Activated CD8-positive, alpha-beta memory T cell treated with anti-CD3 and anti-CD28 coated beads for 4 hours (primary cell): ENCODE measurements at places on chromosomes 6 and 20.

GRCh38 chr6:24683297-24684296 lies 16.7 kb downstream of the ACOT13 start:
- DNase-seq = no peak

GRCh38 chr20:43959920-43960227 lies 45.2 kb downstream of the TOX2 start:
- no peak for DNase-seq

GRCh38 chr6:134469702-134470456 lies 152.0 kb upstream of the SGK1 start:
- DNase-seq = no peak

GRCh38 chr6:157552081-157552747 lies 171.2 kb downstream of the ZDHHC14 start:
- DNase-seq = no peak

- no peak for DNase-seq
Measured at GRCh38 chr6:126182650-126183311, 157.1 kb upstream of the CENPW start.

GRCh38 chr6:137746264-137746663 lies 120.8 kb upstream of the TNFAIP3 start:
- no peak for DNase-seq

DNA sequence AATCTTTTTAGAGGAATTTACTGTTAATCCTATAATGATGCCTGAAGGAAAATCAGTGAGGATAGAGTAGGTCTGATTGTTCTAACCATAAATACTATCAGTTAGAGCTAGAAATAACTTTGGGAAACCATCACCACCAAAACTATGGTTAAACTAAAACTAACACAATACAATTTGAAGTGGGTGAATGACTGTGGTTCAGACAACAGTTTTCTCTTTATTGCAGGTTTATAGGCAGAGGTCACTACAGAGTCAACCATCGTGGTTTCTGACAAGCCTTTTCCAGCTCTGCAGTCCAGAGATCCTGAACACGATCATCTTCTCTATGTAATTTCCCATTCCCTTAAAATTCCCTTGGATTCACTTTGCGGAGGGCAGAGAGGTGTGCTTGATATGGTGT lies 134.3 kb downstream of the IBTK start:
- DNase-seq = no peak

GRCh38 chr20:51470907-51471411 lies 71.6 kb downstream of the NFATC2 start:
- no peak for DNase-seq

DNA sequence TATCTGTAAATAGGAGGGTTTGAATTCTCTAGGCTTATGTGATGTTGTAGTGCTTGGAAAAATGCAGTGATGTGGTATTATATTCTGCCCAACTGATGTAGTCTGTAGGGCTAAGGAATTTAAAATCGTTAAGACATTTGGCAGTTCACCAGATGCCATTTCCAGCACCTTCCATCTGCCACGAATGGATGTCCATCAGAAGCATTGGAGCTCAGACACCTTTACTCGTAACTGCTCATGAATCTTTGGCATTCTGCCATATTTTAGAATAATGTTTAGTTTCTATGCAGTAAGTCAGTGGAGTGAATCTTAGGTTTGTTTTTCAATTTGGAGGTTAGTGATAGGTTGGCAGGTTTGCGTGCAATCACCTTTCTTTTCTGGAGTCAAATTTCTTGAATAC lies 2.4 kb upstream of the SYTL3 start:
- DNase-seq = no peak

DNA sequence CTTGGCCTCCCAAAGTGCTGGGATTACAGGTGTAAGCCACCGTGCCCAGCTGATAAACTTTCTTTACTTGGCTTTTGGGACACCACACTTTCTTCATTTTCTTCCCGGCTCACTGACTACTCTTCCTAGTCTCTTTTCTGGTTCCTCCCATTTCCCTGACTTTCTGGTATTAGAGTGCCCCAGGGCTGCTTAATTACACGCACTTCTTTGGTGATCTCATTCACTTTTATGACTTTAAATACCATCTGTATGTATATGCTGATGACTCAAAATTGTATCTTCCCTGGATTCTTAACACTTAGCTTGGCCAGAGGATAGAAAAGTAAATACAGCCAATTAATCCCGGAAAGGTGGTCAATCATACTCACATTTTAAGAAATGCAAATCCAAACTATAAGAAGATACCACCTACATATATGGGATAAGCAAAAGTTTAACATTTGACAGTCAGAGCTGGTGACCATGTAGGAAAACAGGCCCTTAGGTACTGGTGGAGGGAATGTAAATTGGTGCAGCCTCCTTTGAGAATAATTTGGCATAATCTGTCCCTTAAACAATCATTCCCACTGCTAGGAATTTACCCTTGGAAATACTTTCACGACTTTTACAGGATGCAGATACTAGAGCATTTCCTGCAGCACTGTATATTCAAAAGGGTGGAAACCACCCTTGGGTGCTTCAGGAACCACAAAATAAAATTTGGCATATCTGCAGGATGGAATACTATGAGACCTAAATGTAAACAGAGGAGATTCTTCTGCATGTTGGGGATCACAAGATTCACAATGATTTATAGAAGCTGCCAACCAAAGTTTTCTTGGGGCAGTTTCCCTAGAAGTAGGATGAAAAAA lies 9.4 kb upstream of the NANP start:
- DNase-seq = no peak

DNA sequence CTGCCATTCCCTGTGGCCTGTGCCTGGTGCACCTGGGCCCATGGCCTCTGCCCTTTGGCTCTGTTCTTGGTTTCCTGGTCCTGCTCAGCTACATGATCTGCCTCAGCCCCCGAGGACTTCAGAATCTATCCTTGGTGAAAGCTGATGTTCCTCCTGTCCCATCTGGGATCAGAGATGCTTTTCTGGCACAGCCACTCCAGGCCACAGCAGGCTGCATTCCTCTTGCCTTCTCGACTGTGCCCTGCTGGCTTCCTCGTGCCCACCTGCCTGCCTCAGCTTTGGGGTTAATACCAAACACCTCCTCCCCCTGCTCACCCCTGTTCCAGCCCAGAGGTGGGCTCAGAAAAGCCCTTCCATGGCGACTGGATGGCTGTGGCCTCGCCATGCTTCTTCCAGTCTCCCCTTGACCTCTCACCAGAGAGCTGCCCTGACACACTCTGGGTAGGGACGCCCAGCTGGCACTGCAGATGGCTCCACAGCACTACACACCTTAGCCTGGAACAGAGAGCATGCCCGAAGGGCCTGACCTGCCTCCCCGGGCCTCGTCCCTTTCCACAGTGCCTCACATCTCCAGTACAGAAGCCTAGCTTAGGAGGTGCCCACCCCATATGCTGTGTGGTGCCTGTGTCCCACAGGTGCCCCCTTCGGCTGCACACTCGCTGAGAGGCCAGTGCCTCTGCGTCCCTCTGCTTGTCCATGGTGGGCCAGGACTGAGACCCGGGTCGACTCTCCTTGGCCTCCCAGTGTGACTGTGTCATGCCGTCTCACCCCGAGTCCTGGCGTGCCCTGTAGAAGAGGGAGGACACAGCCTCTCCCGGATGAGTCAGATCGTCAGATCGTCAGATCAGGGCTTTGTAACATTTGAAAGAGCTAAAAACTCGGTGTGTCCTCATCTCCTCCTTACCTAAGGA lies 148.8 kb downstream of the DTNBP1 start:
- no peak for DNase-seq

DNA sequence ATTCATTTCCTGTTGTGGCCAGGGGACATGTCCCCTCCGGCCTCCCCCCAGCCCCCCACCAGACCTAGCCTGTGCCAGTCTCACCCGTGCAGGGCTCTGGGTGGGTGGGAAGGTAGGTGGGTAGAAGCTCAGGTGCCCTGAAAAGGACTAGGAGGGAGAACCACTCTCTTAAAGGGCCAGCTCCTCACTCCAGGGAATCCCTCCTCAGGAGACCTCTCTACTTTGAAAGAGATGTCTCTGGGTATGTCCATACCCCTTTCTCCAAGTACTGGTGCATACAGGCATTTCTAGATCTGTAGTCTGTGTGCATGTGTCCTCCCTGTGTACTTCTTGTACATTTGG lies 60.8 kb upstream of the EPB41L1 start:
- DNase-seq = no peak

GRCh38 chr6:25052181-25052580 lies 116.4 kb upstream of the RIPOR2 start:
- DNase-seq = no peak

- DNase-seq = no peak
Measured at GRCh38 chr6:73180076-73180738, 45.1 kb downstream of the KHDC1L start.

DNA sequence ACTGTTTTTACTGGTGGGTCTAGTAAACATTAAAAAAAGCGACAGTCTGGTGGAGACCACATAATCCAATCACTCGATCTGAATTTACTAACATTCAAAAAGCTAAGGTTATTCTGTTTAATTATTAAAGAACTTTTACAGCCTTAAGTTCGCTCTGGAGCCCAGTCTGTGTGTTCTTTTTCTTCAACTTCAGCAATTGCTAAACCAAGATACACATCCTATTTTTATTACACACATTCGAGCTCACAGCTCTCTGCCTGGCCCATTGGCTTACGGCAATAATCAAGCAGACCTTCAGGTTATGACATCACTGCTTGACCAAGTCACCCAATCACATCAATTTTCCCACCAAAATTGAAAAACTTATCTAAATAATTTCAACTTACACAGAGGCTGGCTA lies 57.4 kb upstream of the PRSS16 start:
- no peak for DNase-seq

DNA sequence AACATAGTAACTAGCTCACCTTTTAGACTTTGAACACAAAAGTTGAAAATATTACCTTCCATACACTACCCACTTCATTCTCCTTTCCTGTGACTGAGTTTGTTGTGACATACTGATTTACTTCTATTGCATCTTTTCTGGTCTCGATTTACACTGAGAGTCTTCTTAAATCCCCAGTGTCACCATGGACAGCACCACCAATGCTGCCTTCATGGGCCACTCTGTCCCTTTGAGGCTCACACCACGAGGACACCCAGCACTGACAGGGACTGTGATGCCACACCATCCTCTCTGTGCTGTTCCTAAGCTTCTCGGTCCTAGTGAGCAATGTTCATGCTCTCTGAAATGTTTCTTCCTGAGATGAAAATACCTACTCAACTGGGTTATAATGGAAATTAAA lies 337.1 kb upstream of the IRAK1BP1 start:
- DNase-seq = no peak

DNA sequence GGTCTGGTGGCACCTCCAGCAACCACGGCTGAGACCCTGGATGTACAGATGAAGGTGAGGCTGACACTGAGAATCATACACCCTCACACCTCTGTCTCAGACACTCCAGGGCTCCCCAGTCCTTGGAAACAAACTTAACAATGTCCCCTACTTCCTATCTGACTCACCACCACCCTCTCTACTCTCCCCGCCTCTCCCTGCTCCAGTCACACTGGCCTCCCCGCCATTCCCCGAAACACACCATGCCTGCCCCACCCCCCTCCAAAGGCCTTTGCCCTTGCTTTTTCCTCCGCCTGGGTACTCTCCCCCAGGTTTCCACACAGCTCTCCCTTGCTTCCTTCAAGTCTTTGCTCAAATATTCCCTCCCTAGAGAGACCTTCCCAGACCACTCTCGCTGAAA lies 16.3 kb downstream of the BPI start:
- DNase-seq = no peak

DNA sequence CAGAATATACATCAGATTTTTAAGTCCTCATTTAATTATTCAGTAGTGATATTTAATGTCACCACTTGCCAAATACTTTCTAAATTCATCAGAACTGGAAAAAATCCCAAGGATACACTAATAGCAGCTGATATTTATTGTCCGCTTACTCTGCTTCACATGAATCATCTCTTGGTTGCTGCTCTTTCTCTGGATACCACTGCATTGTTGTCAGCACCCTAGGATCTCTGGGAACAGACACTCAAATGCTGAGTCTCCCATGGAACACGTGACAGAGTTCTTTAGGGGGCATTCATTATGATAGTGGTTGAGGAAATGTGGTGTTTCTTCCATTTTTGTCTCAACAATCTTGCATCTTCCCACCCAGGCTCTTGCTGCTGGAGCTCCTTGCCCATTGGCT lies 318.0 kb downstream of the RFPL4B start:
- no peak for DNase-seq

- DNase-seq = no peak
Measured at GRCh38 chr6:6312901-6313441, 7.5 kb downstream of the F13A1 start.

DNA sequence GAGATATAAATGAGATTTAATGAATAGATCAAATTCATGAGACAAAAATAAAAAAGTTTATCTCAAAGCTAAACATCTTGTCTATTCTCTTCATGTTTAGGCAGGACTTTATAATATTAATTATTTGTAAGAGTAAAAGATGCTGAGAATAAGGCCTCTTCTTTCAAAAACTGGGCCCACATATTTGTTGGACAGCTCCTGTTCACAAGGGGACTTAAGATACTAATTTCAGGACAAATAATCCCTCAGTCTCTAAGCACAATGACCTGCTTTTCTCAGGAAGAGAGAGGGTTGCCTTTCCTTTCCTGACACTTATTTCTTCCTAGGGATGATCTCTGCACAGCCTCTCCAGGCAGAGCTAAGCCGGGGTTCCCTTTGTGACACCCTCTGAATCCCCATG lies 43.3 kb downstream of the NOX3 start:
- DNase-seq = no peak

GRCh38 chr6:170224694-170225660 lies 65.9 kb downstream of the DLL1 start:
- DNase-seq = no peak

- no peak for DNase-seq
Measured at GRCh38 chr6:11711003-11711983, 67.3 kb downstream of the ADTRP start.

DNA sequence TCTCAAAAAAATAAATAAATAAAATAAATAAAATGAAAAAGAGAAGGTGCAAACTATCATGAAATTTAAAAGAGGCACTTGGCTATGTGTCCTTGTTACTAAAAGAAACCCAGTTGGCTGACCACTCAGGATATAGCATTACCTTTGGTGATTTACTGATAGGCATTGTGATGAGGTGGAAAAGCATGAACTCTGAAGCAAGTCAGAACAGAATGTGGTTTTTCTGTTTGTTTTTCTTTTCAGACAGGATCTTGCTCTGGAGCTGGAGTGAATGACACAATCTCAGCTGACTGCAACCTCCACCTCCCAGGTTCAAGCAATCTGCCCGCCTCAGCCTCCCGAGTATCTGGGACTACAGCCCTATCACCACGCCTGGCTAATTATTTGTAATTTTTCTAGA lies 31.9 kb downstream of the ZNF184 start:
- no peak for DNase-seq

- no peak for DNase-seq
Measured at GRCh38 chr6:52994031-52994838, 849 bp downstream of the GSTA4 start.

DNA sequence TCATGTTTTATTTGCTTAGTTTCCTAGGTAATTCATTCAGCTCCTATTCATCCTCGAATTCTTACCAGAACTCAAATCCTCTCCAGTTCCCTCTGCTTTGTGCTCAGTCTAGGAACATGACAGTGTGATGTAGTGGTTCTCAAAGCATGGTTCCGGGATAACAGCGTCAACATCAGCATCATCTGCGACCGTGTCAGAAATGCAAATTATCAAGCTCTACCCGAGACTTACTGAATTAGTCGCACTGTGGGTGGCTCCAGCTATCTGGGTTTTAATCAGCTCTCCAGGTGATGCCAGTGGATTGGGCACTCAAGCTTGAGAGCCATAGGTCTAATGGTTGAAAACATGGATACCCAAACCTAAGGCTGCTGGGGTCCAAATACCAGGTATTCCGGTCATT lies 7.7 kb upstream of the STK35 start:
- no peak for DNase-seq
